ENCODE measurements at places on chromosomes 13 and 19.

- no peak for DNase-seq
Observed at GRCh38 chr19:46845959-46846459, 4.6 kb downstream of the AP2S1 start.

DNA sequence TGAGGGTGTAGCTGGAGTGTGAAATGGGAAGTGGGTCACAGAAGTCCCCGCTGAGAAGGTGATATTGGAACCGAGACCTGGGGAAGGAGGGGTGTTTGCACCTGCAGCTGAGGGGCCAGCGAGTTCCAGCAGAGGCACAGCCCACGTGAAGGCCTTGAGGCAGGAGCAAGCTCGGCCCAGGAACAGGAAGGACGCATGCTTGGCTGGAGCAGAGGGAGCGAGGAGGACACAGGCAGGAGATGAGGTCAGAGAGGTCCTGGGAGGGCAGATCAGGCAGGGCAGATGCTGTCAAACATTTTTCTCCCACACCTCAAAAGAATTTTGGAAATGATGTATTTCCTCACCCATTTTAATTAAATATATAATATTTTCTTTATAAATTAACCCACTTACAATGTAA is 9.3 kb downstream of the ZNF415 start:
- no peak for DNase-seq

DNA sequence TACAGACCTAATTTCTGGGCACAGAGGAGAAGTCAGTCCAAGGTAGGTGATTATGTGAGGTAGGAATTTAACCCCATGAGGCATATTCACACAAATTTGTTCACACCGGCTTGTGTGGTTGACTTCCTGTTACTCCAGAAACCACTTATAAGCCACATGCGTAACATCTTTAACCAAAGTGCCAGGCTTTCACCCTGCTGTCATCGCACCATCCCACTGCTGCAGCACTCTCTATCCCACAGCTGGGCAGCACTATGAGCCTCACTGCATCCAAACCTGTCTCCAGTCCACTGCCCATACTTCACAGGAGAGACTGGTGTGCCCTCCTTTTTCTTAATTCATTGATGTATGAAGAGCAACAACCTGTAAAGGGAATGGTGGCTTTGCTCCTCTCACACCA is 128.2 kb upstream of the ARGLU1 start:
- DNase-seq, result no peak

DNA sequence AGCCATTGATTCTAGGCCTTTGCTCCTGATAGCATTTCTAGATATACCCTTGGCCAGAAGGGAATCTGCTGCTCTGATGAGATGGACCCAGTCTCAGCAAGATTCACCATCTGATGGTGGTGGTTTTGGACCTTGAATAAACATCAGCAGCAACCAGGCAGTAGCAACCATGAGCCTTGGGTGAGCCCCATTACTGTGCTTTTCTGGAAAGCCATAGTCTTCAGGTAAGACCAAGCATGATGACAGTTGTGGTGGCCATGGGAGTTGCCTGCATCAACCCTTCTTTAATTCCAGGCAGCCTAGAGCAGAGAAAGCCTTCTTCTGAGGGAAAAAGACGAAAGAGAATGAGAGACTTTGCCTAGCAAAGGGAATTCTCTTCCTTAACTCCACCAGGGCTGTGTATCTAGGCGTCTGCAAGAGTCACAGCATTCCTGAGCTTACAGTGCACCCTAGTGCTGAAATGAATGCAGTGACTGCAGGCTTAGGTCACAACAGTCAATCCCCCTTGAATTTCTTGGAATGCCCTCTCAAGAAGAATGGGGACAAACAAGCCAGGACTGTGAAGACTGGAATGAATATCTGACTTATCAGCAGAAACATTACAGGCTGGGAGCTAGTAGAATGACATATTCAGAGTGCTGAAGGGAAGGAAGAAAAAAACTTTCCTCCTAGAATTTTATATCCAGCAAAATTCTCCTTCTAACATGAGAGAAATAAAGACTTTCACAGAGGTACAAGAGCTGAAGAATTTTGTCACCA is 942.4 kb upstream of the PCDH20 start:
- DNase-seq, result no peak

GRCh38 chr19:3766520-3766919 is 4.0 kb downstream of the MRPL54 start:
- DNase-seq, result no peak

DNA sequence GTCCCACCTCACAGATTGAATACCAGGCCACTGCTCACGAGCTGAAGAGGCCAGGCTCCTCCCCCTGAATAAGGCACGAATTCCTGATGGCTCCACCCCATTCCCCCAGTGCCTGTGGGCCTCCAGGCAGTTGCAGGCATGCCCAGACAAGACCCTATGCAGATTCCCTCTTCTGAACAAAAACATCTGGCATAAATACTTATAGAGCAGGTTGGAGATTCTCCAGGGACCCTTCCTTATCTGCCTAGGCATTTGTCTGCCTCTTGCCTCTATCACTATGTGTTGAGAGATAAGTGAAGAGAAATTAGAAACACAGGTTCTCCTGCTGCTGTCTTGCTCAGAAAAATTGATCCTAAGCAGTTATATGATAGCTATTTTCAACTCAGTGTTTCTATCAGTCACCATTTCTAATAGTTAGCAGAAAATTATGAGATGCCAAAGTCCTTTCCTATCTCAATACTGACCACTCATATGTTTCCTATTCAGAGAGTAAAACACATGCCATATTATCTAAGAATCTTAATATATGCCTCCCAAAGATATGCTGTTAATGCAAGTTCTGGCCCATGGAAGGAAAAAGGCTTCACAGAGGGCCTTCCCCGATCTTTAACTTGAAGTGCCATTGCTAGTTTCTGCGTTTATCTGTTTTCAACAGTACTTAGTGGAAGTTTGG is 364.0 kb downstream of the KCTD12 start:
- no peak for DNase-seq

DNA sequence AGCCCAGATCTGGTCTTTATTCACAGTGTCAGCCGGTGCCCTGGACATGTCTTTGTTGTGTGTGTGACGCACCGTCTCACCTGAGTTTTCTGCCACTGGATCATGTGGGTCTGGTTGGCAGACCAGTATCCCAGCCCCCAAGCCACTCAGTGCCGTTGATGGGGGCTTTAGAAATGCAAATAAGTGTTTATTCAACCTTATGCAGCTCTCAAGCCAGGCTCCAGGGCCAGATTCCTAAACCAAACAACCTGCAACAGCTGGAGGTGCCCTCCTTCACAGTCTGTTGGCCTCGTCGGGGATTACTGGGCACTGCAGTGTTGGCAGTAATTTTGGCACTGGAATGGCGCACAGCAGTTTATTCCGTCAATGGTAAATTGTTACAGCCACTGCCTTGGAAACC is 21.6 kb downstream of the FAM124A start:
- DNase-seq, result no peak

All from effector memory CD8-positive, alpha-beta T cell (primary cell).